Activated CD4-positive, alpha-beta T cell treated with anti-CD3 and anti-CD28 coated beads, Interleukin-2, amount 50 U/mL, for 24 hours (primary cell): ENCODE measurements at places on chromosomes 3 and 15.
A peak's percentile ranks its signal among the peaks of the same experiment; 100 is the strongest.

DNA sequence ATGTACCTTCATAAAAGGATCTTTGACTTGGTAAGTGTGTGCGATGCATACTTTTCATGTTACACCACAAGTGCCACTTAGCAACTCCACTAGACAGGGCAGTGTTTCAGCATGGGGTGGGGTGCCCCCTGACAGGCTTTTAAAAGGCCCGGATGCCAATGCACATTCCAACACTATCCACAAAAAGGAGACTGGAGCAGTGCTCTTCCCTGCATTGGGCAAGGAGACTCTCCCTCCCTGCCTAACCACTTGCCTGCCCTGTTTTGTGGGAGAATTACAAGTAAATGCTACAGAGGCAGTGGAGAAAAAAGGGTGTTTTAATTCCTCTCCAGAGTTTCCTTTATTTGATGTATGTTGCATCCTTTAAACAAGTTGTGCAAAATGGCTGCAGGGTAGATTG is 1.7 kb upstream of the RARB start:
- DNase-seq, result no peak

DNA sequence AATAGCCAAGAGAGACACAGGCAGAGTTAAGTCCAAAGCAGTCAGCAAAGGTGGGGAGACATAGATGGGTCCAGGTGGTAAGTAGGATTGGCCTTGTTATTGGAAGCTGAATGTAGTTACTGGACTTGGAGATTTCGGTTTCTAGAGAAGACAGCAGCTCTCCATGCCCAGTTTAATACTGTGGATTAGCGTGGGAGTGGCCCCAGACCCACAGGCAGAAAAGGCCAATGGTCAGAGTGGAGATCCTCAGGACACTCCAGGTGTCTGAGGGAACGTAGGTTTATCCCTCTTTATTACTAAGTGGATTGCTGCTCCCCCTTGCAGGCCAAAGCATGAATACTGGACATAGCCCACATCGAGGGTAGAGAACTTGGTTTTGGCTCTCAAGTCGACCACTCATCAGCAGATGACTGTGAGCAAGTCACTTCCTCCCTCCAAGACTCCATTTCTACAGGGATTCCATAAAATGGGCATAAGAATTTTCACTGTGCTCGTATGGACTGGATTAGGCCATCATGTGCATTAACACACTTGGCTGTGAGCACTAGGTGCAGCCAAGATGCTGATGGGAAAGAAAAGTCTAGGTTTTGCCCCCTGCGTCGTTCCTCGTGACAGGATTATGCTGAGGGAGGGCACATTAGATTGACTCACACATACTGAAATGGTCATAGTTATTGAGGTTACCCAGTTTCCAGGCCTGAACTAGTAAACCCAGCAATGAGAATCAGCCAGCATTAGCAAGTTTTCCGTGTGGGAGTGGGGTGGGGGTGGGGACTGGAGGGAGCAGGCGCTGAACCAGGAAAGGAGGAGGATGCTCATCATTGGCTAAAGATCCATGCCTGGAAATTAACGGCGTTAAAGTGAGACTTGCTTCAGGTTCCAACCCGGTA is 225.2 kb upstream of the TPRG1 start:
- DNase-seq, result no peak

GRCh38 chr3:53724566-53724965 is 121.7 kb downstream of the CHDH start:
- DNase-seq, result no peak

- no peak for DNase-seq
These were observed 139.0 kb downstream of the PGPEP1L start for GRCh38 chr15:98868564-98868963.

DNA sequence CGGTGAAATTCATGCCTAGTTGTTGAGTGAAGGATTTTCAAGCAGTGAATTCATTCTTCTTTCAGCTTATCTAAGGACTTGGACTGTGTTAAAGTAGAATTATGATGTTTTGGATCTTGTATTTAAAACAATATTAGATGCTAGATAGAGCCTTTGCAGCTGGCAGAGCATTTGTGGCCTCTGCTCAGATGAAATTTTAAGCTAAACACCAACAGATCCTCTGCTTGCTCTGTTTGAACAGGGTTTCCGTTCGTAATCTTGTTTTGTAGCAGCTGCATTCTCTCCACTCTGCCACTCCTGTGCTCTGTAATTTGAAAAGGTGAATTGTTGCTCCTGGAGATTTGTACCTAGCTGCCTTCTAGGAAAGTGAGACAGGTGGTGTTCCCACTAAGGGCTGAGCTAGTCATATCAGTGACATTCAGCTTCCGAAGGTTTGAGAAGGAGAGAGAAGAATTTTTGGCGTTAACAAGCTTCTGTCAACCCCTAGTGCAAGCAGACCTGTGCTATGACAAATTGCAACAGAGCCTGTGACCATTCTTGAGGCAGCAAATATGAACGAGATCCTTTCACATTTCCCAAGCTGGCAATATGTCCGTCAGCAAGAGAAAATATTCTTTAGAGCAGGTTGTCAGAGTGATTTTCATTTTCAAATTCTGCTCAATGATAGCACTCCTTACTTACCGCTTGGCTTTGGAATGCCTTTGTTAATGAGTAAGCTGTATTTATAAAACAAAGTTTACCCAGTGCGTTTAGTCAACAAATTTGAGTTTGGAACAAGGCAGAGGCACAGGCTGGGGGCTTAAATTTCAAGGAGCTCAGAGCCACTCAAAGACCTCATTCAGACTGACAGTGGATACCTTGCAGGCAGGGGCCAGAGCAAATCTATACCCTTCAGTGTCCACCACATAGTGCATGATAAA is 5.3 kb downstream of the CHST2 start:
- no peak for DNase-seq

GRCh38 chr15:34591306-34591705 is 7.9 kb upstream of the GOLGA8B start:
- no peak for DNase-seq

GRCh38 chr3:122004107-122004506 is 17.9 kb downstream of the ILDR1 start:
- no peak for DNase-seq

DNA sequence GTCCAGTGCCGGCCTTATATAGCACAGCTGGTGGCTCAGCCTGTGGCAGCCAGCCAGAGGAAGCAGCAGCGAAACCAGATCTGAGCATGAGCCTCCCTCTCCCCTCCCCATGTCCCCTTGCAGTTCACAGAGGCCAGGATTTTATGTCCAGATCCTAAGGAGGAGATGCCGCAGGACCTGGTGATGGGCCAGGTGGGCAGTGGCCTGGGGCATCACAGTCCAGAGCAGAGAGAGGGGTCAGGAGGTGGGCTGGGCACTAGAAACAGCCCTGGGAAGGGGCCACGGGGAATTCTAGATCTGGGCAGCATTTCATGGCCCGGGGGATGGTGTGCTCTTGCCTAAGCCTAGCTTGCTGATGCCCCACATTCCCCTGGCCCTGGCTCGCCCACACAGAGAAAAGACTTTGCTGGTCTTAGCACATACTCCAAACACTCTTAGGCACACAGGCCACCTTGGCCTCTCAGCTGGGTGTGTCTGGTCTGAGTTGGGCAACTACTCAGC is 259 bp upstream of the CILP start:
- DNase-seq, result no peak

DNA sequence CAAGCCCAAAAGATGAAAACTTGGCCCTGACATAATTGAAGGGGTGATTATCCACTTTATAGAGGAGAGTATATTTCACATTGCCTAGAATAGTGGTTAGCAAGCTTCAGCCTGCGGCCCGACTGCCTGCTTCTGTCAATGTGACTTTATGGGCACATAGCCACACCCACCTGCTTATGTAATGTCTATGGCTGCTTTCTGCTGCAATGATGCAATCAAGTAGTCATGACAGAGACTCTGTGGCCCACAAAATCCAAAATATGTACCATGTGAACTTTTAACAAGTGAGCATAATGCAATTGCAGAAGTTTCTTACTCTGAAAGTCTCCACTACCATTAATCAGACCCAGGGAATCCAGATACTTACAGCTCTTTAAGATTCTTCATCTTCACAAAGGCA is 103.1 kb downstream of the LRIG1 start:
- no peak for DNase-seq

GRCh38 chr15:72866182-72866581 is 82.6 kb upstream of the ADPGK start:
- DNase-seq, result no peak

DNA sequence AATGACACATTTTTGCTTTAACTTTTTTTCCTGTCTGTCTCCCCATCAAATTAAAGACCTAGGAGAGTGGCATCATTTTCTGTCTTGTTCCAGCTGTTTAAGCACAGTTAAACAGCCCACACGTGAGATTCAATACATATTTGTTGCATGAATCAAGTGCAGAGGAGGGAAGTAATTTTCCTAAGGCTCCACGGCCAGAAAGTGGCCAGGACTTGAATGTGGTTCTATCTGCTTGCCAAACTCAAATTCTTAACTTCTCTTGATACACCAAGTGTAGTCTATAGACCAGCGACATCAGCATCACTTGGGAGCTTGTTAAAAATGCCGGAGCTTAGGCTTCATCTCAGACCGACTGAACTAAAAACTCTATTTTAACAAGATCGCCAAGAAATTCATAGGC is 724.8 kb upstream of the CFAP20DC start:
- DNase-seq, result no peak

GRCh38 chr15:57919754-57920153 is 145.8 kb downstream of the ALDH1A2 start:
- DNase-seq, result no peak

GRCh38 chr3:32818229-32818969 is 602 bp downstream of the TRIM71 start:
- DNase-seq, result no peak

- no peak for DNase-seq
These were observed 36.8 kb downstream of the HGD start for GRCh38 chr3:120645083-120645845.

DNA sequence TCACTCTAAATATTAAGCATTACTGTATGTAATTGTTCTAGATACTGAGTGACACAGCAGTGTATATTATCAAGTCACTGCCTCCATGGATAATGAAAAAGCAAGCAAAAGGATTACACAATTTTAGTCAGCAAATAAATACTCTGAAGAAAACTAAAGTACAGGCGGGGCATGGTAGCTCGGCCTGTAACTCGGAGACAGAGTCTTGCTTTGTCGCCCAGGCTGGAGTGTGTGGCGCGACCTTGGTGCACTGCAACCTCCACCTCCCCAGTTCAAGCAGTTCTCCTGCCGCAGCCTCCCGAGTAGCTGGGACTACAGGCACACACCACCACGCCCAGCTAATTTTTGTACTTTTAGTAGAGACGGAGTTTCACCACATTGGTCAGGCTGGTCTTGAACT is 32.7 kb downstream of the RBM6 start:
- no peak for DNase-seq

DNA sequence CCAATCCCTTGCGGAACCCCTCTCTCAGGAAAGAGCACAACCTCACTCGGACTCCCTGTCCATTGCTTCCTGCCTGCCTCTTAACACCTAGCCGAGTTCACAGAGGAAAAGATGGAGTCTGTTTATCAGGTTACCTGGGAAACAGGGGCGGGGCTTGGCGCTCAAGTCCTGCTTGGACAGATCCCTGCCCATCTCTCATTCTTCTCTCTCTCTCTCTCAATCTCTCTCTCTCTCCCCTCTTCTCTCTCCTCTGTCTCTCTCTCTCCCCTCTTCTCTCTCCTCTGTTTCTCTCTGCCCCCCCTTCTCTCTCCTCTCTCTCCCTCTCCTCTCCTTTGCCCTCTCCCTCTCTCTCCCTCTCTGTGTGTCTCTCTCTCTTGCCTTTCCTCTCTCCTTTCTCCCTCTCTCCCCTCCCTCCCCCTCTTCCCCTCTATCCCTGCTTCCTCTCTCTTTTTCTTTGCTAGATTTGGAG is at the start of gene EFHB:
EFHB (minus strand) TSS at position 120 of the 469 bp plus-strand sequence. CDS start 199 bp downstream, outside the sequence.
- DNase-seq, result no peak

DNA sequence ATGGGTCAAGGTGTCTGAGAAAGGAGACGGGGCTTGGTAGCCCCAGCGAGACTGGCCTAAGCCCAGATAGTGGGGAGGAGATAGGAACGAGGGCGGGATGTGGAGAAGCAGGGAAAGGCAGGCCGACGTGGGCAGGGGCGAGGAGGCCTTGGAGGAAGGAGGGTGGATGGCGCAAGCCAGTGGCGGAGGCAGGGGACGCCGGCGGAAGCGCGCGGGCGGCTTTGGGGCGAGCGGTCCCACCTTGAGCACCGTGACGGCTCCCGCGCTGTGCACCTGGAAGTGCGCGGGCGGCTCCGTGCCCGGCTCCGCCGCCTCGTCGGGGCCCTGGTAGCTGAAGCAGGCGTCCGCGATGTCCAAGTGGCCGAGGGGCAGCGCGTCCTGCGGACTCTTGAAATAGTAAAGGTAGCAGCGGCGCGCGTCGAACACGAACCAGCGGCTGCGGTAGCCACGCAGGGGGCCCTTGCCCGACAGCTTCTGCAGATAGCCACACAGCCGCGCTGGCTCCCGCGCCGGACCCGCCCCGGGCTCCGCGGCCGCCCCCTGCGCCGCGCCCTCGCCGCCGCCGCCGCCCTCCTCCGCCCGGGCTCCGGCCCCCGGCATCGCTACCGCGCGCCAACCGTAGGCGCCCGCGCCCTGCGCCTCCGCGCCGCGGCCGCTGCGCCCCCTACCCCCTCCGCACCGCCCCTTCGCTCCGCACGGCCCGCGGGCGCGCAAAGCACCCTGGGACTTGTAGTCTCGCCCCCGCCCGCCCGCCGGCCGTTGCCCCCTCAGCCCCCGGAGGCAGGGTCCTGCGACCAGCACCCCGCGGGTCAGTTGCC is at the start of gene TBC1D2B:
TBC1D2B (minus strand) TSS at position 659 of the 818 bp plus-strand sequence; CDS start at position 600, 59 bp downstream.
- peak; percentile 45 for DNase-seq

DNA sequence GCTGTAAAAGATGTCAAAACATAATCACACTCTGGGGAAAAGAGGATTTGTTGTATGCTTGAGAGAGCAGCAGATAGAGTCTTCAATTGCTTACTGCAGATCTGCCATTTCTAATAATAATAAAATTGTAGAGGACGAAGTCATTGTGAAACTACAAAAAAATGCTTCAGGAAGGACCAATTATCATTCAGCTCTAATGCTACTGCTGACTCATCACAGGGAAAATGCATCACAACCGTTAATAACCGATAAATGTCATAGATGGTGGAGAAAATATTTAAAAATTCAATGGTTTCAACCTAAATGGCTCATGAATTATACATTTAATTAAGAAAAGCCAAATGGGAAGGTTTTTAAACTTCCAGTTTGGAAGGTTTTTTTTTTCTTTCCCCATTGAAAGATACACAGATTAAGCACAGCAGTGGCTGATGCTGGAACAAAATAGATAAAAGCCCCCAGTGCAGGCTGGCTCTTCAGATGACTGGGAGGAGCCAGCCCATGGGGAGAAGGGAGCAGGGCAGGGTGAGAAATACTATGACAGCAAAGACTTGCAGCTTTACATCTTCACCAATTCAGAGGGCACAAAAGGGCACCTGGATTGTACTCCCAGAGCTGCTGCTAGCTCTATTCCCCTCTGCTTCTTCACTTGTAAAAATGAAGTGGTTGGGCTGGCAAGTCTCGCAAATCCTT is 196.1 kb downstream of the CNTN6 start:
- no peak for DNase-seq
